Smooth muscle cell of the brain vasculature (primary cell): ENCODE measurements at places on chromosomes 7 and 10.

- no peak for DNase-seq
Measured at GRCh38 chr7:46244757-46245156, 323.7 kb upstream of the IGFBP3 start.

GRCh38 chr7:21429786-21430574 lies 2.1 kb downstream of the SP4 start:
- DNase-seq = no peak

- no peak for DNase-seq
Measured at GRCh38 chr10:76939933-76940468, 697.6 kb downstream of the KCNMA1 start.

DNA sequence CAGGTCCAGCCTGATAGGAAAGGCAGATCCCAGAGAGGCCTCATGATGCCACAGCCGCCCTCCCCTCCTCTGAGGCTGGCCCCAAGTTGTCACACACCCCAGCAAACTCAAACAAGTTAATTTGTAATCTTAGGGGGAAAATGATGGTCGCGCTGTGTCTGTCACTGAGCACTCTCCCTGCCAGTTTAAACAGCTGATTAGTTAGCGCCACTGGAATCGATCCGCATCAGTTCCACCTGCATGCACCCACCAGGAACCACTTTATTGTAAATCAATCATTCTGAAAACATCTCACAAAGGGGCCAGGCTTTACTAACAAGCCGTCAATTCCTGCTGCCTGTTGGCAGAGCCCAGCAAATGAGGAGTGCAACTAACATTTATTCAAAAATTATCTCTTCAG lies 870.9 kb downstream of the KCNMA1 start:
- DNase-seq = no peak

GRCh38 chr7:109476409-109476808 lies 906.7 kb downstream of the DNAJB9 start:
- no peak for DNase-seq

GRCh38 chr7:2843191-2843685 lies 870 bp downstream of the GNA12 start:
- DNase-seq = no peak

- DNase-seq = no peak
Measured at GRCh38 chr10:90846746-90847145, 11.1 kb downstream of the HTR7 start.

- no peak for DNase-seq
Measured at GRCh38 chr7:155987681-155988235, 175.5 kb upstream of the SHH start.

DNA sequence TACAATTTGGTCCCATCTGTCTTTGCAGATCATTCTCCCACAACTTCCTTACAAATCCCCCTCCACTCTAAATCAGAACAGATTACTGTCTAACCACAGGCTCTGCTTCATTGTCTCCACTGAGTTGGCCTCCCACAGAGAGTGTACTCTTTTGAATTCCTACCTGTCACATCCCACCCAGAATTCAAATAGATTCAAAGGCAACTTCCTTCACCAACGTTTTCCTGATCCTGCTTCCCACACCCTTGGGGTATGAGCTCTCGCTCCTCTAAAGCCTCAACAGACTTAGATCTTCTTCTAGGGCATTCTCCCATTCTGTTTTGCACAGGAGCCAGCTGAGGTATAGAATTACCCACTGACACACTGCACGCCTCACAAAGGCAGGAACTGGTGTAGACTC lies 197.8 kb upstream of the CDCA7L start:
- no peak for DNase-seq

DNA sequence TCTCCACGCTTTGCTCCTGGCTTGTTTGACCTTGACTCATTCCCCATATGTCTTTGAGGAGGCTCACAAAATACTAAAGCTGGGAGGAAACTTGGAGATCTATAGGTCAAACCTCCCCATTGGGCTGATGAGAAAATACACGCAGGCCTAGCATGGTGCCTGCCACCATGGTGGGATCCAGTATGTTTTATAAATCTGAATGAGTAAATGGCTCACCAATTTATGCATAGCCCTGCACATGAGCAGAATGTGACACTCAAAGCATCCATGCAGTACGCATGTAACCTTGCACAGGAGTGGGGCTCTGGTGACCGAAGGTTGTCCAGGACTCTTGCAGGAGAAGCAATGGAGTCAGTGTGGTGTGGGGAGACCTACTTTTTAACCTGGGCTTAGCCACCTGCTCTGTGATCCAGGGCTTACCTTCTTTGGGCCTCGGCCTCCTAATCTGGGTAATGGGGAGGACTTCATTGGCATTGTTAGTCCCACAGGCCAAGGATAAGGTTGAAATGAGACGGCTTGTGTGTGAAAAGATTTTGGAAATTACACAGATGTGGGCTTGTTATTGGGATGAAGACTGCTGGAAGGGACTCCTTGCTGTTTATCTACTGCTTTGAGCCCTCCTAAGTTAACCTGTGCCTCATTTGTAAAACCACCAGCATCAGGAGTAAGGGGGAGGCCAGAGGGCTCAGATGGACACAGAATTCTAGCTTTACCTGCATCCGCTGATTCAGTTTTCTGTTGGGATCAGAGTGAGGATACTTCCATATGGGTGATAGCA lies 58.4 kb downstream of the ADCYAP1R1 start:
- no peak for DNase-seq
